ENCODE measurements at places on chromosomes 16 and 17.

DNA sequence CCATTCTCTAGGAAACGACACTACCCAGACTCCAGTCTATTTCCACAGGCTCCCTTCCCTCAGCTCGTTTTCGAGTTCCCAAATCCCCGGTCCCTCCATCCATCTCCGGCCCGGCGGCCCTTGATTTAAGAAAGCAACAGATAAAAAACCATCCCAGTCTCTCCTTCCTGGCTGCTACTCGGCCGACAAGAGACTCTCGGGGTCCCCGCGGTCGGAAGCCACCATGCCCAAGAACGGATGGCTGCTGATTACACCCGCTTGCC is 182 bp downstream of the RPL26 start:
- no peak for DNase-seq

DNA sequence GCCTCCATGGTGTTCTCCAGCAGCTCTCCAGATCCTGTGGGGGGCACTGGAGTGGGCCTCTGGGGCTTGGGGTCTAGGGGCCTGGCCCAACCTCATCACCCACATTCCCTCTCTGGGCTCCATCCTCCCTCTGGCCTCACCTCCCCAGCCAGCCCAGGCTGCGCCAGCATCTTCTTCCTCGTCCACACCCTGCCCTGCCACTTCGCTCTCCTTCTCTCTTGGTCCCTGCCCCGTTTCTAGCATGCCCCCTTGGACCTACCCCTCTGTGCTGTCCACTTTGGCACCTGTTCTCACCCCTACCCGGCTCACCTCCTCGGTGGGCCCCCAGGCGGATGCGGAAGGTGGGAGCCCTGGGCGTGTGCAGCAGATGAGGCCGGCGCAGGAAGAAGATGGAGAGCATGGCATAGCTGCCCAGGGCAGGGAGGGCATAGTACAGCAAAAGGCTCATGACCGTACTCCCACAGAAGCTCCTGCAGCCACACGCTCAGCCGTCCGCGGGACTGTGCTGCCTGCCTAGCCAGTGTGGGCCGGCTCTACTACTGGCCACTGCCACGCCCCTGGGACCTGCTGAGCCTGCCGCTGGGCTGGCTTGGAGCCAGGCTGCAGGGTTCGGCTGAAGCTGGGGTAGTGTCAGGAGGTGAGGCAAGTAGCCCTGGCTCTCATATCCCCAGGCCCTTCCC is at the start of gene GDPD3:
Gene GDPD3 (minus strand): TSS at position 507 of the 680 bp plus-strand sequence. CDS start 59 bp downstream, at position 448.
- DNase-seq = no peak

GRCh38 chr16:85279825-85280545 is 167.7 kb upstream of the CIBAR2 start:
- DNase-seq = no peak

DNA sequence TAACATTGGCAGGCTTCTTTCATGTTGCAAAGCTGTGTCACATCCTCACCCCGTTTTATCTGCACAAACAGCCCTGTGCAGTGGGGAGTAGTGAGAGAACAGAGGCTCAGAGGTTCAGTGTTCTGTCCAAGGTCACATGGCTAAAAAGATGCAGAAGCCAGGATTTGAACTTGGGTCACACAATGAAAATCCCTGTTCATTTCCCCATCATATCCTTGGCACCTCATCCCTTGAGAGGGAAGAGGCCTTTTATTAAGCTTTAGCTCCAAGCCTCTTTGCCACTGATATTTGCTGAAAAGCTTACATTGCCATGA is 106.6 kb downstream of the AMFR start:
- DNase-seq = no peak

DNA sequence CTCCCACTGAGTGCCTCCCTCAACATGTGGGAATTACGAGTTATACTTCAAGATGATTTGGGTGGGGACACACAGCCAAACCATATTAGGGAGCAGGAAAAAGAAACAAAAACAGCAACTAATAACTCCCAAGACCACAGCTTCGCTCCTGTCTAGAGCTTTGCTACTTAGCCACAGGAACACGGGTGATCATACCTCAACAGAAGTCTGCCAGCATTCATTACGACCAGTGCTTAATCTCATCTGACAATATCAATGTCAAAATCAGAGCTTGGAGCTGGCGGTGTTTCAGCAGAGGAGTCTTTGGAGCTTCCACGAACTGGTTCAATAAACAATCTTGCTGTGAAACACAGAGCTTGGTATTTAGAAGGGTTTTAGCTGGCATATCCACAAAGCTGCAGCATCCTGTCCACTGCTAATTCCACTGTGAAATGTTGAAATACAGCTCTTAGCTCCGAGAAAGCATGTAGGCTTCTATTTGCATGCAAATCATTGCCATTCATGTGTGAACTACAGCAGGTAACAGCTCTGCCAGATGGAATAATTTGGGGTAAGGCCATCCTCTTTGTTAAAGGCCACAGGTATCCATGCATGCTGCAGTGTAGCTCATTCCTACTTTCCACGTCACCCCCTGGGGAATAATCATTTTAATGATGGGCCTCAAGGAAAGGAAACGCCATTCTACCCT is 128.4 kb upstream of the GOT2 start:
- no peak for DNase-seq

DNA sequence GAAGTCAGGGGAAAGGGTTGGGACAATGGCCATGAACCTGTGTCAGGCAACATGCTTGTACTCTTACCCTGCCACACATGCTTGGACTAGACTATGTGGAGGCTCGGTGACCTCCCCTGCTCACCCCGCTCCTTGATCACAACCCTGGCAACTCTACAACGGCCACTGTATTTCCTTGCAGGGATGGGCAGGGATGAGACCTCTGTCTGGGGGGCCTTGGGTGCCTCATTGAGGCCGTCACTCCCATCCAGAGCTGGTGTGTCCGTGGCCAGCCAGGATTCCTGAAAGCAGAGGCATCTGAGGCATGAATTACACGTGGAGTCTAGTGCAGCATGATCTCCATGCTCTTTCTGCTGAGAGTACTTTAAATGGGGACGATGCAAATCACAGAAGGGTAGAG is 948 bp downstream of the PLA2G15 start:
- no peak for DNase-seq

GRCh38 chr16:2025878-2026460 is 733 bp upstream of the NHERF2 start:
- DNase-seq = no peak

DNA sequence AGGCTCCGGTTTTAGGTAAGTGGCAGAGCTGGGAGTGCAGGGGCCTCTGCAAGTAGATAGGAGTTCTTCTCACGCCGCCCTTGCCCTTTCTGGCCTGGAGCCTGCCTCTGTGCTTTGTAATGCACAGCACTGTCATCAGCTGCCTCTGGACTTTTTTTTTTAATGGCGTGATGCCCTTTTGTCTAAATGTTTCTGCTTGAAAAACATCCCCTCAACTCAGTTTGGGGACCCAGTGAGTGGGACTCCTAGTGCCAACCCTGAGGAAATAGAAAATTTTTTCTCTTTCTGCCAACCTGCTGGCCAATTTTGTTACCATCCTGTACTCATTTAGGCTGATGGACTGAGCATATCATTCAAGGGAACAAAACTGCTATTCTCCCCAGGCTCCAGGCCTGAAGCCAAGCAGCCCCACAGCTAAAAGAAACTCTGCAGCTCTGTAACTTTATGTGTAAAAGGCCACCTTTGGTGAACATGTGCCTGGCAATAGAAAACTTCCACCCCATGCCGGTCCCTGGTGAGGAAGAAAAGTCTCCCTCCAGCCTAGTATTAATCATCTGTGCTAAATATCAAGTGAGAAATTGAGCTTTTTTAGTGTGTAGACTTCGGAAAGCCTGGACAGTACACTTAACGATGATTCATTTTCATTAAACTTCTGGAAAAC is 22.5 kb downstream of the SLC6A2 start:
- DNase-seq = no peak

- DNase-seq = no peak
These were observed 850.8 kb upstream of the RBFOX1 start for GRCh38 chr16:6481894-6482293.

GRCh38 chr17:78819402-78819801 is 21.2 kb downstream of the USP36 start:
- no peak for DNase-seq

DNA sequence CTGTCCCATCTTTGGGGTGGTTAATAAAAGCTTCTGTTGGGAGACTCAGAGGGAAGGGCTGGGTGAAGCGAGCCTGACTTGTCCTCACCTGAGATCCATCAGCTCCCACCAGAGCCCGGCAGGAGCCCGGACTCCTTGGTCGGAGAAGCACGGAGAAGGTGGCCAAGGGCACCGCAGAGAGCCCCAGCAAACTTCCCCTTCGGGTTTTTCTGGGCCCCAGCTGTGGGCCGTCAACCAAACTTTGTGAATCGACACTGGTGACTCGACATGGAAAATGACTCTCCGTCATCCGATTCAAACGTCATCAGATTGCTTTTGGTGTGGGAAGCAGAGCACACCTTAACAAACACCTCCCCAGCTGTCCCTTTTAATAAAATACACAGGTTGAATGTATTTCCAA is 21.4 kb downstream of the ENPP7 start:
- peak; percentile 73 for DNase-seq

DNA sequence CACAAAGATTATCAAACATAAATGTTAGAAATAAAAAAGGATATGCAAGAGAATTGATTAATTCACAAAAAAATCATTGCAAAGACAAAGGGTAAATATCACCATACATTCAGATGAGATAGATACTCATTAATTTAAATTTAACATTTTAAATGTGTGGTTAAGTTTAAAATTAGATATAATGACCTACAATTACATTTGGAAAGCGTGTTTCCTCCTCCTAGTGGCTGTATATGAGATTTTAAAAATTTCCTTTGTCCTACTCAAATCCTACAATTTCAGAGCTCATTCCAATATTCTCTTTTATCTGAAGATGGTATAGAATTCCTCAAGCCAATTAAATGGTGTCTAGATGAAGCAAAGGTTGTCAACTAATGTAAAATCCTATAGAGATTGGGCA is 169.2 kb upstream of the CDH8 start:
- DNase-seq = no peak

DNA sequence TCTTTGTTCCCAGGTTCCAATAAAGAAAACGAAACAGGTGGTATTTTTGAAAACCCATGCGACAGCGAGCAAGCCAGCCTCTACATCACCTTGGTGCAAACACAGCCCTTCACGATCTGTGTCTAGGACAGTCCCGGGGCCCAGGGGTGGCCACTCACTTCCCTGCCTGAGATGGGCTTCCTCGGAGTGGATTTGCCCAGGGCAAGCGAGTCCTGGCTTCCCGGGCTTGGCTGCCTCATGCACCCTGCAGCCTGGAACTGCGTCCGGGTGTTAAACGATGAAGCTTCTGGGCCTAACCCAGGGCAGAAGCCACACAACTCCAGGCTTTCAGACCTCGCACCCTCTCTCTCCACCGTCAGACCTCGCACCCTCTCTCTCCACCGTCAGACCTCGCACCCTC is 66.0 kb downstream of the RPH3AL start:
- DNase-seq = no peak

Data from activated naive CD4-positive, alpha-beta T cell treated with anti-CD3 and anti-CD28 coated beads for 36 hours (primary cell).